Hindlimb muscle (tissue), 1 donor: ENCODE measurements at places on chromosomes 16 and 17. TPM values are rescaled to one million over a fixed set of nuclear protein-coding genes. Genes with fewer than 3 reads are reported as not detected.

DNA sequence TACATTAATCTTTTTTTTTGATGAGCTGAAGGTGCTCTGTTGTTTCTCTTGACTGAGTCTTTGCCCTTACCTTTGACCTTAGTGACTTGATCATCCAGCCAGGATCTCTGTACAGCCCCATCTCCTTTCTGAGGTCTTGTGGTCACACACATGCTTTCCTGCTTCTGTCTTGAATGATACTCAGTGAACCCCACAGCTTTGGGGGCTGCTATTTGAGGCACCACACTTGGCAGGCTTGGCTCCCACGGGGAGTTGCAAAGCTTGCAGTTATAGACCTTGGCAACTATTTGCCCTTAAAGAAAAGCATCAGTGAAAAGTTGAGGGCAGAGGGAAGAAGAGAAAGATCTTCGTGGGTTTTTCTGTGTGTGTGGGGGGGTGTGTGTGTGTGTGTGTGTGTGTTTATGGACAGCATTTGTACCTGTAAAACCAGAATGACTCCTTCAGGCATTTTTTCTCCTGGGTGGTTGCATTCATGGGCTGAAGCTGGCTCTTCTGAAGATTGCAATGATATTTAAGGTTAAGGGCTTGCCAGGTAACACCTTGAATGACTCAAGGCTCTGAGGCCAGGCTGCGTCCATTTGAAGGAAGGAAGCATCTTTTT, 101.6 kb downstream of the MSI2 start:
- DNase-seq = no peak

The SECTM1 gene
- 5.5 TPM for polyA plus RNA-seq

DNA sequence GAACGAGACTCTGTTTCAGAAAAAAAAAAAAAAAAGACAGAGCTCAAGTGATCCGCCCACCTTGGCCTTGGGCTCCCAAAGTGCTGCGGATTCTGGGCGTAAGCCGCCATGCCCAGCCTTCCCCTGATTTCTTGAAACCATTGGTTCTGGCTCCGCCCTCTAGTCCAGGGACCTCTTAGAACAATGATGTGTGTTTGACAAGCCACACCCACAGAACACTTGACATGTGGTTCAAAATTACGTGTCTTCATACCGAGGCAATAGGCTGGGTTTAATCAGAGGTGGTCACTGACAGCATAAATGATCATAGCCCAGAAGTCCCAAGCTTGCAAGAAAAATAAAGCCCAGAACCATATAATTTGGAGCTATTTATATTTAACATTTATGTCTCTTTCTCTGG, 23.0 kb downstream of the KNOP1 start:
- no peak for DNase-seq

GRCh38 chr17:73297934-73298861, 13.6 kb downstream of the CDC42EP4 start:
- no peak for DNase-seq

The RPL26 gene
- polyA plus RNA-seq = 2,898 TPM

DNA sequence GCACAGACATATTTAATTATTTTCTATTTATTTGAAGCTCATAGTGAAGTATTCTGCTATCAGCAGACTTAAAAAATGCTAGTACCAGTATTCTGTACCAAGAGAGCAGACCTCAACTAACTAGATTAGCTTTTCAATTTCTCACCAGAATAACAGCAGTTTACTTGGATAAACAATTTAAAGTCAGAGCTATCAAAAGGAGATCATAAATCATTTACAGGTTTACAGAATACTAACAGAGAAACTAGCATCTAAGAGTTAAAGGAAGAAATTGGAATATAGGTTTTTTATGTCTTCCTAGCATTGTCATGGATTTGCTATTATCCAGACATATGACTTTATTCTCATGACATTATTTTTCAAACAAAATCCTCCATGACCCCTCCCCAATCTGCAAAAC, 3.4 kb downstream of the SPOP start:
- DNase-seq = no peak

GRCh38 chr16:70573451-70574121, 50.0 kb downstream of the SF3B3 start:
- DNase-seq = peak; percentile 76

- peak; percentile 58 for DNase-seq
Measured at GRCh38 chr17:61551255-61551742, 39.7 kb downstream of the NACA2 start.

DNA sequence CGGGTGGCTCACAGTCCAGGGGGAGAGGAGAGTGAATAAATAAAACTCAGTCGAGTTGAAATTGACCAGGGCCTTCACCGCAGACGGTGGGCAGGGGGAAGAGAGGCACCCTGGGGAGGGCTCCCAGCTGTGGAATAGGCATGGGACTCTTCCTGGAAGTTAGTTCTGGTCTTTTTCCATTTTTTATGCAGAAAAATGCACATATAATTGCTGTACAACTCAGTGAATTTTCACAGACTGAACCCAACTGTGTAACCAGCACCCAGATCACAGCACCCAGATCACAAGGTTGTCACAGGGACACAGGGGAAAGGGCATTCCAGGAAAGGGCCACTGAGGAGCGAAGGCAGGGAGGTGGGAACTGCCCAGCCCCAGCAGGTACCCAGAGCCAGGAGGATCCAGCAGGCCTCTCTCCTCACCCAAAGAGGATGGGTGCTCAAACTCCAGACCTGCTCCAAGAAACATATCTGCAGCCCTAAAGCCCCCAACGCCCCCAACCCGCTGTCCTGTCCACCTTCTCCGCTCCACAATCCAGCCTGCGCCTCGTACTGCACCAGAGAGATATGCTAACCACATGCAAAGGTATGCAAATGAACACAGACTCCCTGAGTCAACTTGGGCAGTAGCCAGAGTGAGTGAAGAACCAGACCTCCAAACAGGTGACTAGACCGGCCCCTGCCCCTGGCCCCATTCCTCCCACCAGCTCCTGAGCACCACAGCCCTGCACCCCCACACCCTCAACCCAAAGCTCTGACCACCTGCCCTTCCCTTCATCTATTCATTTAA, 29.1 kb upstream of the EIF1 start:
- DNase-seq = no peak

DNA sequence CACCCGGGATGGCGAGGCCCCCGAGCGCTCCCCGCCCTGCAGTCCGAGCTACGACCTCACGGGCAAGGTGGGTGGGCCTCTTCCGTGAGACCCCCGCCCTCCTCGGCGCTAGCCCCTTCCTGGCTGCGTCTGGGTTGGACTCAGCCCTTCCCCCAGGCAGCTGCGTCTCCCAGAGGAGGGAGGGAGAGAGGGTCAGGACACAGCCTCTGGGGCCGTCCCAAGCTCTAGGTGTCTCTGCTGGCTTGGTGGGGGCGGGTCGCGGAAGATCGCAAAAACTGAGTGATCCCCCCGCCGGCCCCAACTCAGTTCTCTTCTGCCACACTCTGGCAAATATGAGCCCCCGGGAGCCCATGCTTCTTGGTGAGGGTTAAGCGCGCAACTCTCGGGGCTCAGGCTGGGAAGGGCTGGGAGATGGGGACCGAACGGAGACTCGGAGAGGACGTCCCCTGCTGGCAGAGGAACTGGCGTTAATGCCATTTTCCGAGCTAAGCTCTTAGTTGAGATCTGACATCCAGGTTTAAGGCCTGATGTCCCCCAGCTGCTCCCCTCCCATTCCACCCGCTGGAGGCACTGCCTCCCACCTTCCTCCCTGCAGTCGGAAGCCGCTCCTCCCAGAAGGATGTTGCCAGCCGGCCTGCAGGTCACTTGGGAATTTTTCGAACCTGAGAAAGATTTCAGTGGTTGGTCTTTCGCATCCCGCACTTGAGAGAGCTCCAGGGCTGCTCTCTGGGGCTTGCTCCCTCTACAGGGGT, 419 bp downstream of the RAB37 start:
- DNase-seq = no peak

- no peak for DNase-seq
Measured at GRCh38 chr16:46991729-46992704, 18.5 kb upstream of the DNAJA2 start.

DNA sequence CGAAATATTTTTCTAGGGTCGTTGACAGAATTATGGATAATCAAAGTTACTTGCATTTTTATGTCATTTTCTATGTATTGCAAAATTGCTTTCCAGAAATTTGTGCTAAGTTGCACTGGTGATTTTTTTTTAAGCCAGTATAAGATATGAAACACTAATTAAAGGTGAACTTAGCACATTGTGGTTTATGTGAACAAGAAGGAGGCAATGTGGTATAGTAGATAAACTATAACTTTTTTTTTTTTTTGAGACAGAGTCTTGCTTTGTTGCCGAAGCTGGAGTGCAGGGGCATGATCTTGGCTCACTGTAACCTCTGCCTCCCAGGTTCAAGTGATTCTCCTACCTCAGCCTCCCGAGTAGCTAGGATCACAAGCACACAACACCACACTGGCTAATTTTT, 13.2 kb downstream of the DGKE start:
- DNase-seq = no peak

DNA sequence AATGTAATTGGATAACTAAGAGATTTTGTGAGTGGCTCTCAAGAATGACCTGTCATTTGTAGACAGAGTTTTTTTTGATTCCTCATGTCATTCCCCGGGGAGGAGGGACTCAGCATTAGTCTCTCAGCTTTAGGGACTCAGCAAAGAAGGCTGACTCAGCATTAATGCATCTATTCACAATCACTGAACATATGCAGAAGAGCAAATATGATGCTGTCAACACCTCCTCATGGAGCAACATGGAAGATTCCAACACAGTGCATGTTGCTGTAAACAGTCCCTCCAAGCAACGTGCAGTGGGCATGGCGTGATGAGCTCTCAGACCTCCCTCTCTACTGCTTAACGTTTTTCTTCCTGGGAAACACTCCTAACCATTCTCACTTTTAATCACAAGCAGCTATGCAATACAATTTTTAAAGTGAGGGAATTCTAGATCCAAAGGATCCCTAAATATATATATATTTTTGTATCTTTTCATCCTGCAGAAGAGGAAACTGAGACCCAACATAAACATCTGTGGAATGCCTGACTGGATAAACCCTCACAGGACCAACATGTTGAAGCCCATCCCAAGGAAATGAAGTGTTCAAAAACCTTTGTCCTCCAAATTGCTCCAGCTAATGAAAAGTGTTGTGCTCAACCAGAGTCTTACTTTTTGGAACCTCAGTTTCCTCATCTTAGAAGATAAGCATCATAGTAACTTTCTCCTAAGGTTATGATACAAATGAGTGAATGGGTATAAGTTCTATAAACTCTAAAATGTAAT, 38.9 kb downstream of the TMEM100 start:
- no peak for DNase-seq

- peak; percentile 46 for DNase-seq
Measured at GRCh38 chr16:53773150-53773846, 69.3 kb downstream of the FTO start.
